ENCODE measurements at places on chromosomes 2 and 18.

- no peak for DNase-seq
Observed at GRCh38 chr2:215189393-215189792, 51.0 kb upstream of the ABCA12 start.

DNA sequence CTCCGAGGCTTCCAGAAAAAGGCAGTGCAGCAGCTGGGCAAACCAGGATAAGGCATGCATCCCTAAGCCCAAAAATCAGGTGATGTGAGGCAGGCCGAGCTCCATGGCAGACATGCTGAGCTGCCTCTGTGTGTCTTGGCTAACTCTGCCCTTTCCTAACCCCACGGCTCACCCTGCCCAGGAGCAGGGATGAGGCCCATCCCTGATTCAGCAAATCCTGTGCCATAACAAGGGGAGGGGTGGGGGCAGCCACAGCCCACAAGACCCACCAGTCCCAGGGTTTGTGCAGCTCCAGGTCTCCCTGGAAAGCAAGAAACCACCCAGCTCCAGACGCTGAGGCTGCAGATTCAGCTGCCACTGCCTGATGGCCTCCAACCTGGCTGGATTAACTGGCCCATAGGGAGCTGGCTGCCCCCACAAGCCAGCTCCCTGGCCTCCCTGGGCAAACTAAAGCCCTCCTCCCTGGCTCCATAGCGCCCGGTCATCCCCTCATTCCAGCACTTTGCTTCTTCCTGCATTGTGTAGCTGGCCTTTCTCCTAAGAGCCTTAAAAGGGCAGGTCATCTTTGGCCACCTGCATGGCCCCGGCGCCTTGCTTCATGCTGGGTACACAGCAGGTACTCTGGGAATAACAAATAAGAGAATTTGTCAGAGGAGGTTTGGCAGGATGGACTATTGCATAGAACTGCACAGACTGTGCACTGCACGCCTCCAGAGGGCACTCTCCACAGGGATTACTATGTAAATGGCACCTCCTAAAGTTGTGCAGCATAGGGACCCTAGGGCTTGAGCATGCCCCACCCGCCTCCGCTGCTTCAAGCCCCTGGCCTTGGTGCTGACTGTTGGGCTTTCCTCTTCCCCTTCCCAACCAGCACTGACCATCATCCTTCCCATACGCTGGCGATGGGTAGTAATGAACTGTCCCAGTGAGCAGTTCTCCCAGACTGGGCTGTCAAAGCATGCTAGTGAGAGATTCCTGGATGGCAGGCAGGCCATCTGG is 10.7 kb downstream of the STEAP3 start:
- no peak for DNase-seq

DNA sequence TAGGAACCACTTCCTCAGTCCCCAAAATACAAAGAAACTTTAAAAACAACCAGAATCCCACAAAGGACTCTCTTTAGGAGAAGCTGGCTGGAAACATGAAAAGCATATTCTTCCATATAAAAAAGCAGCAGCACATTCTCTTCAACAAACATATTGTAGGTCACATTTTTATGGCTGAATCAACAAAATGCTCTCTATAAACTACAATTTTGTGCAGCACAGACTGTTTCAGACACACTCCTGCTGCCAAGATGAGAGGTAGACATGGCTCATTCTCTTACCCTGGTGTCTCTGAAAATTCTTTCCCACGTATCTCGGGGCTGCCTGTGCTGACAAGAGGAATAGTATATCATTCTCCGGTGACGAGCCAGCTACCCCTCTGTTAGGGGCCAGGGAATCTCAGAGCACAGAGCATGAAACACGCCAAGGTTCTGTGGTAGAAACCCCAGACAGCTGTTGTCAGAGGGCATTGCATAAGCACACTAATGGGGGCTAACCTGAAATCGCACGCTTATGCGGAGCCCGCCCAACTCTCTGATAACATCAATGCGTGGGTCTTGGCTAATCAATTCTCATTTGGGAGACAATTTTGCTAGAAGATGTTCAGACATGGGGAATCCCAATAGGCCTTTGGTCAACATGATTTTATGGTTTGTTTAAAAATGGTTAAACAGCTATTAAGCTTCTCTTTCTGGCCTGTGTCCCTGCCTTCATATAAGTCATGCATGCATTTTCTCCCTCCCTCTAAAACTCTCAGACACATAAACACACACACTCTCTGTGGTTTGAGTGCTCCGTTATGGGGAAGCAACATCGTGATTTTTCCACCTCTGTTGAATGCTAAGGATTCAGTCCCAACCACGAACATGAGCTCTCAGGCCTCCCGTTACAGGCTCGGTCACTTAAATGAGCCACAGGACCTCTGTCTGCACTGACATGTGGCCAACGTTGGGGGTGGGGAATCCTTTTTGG is 177.5 kb downstream of the INO80D start:
- DNase-seq, result no peak

GRCh38 chr2:233010569-233011267 is 2.3 kb downstream of the NGEF start:
- no peak for DNase-seq

DNA sequence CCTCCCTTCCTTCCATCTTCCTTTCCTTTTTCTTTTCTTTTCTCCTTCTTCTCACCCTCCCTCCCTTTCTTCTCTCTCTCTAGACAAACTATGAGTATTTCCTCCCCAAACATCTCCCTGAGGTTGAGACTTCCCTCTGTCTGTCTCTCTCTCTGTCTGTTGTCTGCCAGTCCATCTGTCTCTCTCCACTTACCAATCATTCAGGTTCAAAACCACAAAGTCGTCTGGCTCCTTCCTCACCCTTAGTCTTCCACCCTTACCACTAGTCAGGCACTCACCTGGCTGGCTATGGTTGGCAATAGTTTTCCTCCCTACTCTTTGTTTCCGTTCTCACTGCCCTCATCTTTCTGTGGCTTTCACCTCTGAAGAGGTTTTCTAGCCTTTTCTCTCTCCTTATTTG is 12.9 kb downstream of the CCL20 start:
- DNase-seq, result no peak

GRCh38 chr2:24509840-24510239 is 18.8 kb downstream of the NCOA1 start:
- DNase-seq, result no peak

- no peak for DNase-seq
Observed at GRCh38 chr2:162945785-162946184, 107.2 kb upstream of the KCNH7 start.

DNA sequence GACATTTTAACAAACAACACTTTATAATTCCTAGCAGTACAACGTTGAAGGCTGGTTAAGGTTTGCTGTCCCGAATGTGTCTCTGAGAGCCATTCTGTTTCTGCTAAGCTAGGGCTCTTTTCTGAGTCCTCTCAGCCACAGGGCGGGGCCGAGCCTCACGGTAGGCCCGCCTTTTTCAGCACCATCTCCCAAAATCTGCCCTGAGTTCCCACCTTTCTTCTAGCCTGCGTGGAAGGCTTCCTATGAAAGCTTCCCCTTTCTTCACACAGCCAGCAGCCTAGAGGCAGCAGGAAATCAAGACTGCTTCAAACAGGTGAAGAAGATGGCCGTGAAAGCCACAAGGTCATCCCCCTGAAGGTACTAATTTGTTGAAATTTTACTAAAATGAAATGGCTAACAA is 255.5 kb downstream of the CDH2 start:
- DNase-seq, result no peak

GRCh38 chr2:199055336-199055735 is 402.4 kb downstream of the SATB2 start:
- DNase-seq, result no peak

- peak; percentile 13 for DNase-seq
Observed at GRCh38 chr2:26590980-26591618, 50.1 kb downstream of the CIB4 start.
